GM23248 (cell line): ENCODE measurements at places on chromosomes 13 and 19. TPM values are rescaled to one million over a fixed set of nuclear protein-coding genes. Genes with fewer than 3 reads are reported as not detected.
A peak's percentile ranks its signal among the peaks of the same experiment; 100 is the strongest.

GRCh38 chr19:9720541-9720940 is 45.6 kb upstream of the ZNF562 start:
- H3K27ac ChIP-seq = no peak overlapping the region
- no peak for DNase-seq
- H3K4me3 ChIP-seq = no peak overlapping the region
- H3K36me3 ChIP-seq = no peaks in the 10 kb centered on the region
- no peaks in the 10 kb centered on the region for H3K27me3 ChIP-seq

DNA sequence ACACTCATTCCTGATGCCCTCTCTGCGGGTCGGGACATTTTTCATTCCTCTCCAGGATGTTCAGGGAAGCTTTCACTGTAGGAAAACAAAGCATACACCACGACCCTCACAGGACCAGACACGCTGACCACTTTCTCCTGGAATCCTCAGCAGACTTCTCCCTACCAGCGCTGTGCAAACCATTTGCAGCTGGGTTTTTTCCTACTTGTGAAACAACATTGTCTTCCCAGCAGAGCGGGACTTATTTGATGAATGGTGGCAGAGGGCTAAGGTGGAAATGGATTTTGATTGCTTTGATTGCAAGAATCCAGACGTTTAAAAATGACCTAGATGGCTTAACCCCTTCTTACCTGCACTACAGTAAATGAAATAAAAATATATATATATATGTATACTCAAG is 265.9 kb downstream of the TBC1D4 start:
- peaks cover 2% of the 10 kb centered on the region; the same call in 1 of the 2 replicates for H3K27me3 ChIP-seq
- H3K4me3 ChIP-seq = no peak overlapping the region

- H3K36me3 ChIP-seq = no peaks in the 10 kb centered on the region
- H3K4me3 ChIP-seq = no peak overlapping the region
- no peak overlapping the region for H3K27ac ChIP-seq
- no peak for DNase-seq
- H3K27me3 ChIP-seq = no peaks in the 10 kb centered on the region
Measured at GRCh38 chr13:61110732-61111131, 304.9 kb downstream of the PCDH20 start.

- H3K4me1 ChIP-seq = no peaks in the 10 kb centered on the region
- DNase-seq = no peak
- no peaks in the 10 kb centered on the region for H3K36me3 ChIP-seq
Measured at GRCh38 chr19:36059180-36059910, 4.6 kb downstream of the WDR62 start.

DNA sequence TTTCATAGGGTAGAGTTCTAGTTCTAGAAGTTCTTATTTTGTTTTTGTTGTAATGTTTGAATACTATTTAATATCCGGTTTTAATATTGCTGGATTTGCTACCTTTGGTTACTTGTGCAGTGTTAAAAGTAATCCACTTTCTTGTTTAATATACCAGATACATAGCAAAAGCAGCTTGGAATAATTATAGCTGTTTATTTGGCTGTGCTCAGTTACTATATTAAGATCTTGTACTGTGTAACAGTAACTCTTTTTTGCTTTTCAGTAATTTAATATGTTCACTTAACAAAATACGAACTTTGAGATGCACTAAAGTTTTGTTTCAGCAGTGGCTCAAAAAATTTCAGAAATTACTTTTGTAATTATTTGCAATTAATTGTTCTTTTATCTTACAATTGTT is 50.9 kb downstream of the AKAP11 start:
- no peaks in the 10 kb centered on the region for H3K4me1 ChIP-seq
- no peak overlapping the region for H3K27ac ChIP-seq
- H3K27me3 ChIP-seq = no peaks in the 10 kb centered on the region
- DNase-seq = no peak
- peaks cover 16% of the 10 kb centered on the region for H3K36me3 ChIP-seq
- no peak overlapping the region for H3K4me3 ChIP-seq

DNA sequence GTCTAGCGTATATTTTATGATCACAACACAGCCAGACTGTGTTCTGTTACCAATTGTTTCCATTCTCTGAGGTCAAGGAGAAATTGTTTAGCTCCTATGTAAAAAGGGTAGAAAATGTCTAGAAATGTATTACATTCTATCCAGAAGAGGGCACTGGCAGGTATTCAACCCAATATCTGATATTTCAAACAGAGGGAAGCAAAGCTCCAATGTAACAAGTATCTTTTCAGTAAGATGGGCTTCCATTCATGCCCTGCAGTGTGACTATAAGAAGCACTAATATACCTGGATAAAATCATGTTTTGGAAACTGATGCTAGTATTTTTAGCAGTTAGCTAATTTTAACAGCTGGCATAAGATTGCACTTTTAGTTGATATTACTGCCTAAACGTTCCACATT is 312.7 kb downstream of the FGF14 start:
- H3K27ac ChIP-seq = no peak overlapping the region
- H3K4me3 ChIP-seq = no peak overlapping the region
- no peaks in the 10 kb centered on the region; the same call in 1 of the 2 replicates for H3K27me3 ChIP-seq
- H3K4me1 ChIP-seq = no peaks in the 10 kb centered on the region
- DNase-seq = peak; percentile 44

The CD33 gene
- total RNA-seq = not detected in 2 replicates

The PSG2 gene
- total RNA-seq = 0.76 and 0.89 TPM in 2 replicates

The KLK4 gene
- not detected in 2 replicates for total RNA-seq
